Memory B cell (primary cell): ENCODE measurements at places on chromosomes 3 and 15.

DNA sequence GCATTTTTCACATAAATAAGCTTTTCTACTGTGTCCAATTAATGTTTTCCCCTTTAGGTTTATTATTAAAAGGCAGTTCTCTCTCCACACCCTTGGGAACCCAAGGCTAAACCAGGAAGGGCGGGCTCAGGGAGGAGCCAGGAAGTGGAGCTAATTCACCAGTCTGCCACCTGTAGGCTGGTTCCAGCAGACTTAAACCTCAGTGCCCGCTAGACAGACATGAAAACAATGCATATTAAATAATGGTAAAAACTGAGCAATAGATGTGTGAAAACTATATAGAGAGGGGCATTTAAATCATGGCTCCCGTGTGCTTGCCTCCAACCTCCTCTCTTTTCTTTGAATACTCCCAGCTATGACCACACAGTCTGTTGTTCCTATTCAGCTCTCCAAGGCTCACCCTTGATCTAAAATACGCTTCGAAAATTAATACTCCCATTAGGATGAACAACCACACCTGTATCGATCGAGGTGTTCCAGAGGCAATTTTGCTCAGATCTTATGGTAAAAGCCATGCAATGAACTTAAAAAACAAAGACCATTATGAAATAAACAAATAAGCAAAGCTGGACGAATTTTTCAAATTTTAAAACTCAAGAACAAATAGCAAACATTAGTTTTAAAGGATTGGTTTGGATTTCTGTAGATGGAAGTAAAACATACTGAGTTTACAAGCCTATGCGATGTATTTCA, 253.3 kb downstream of the TJP1 start:
- no peak overlapping the region for H3K27ac ChIP-seq
- no peak for DNase-seq
- peak overlapping the region; percentile 50 for H3K4me3 ChIP-seq
- H3K27me3 ChIP-seq: peaks cover 24% of the 10 kb centered on the region
- H3K4me1 ChIP-seq: no peaks in the 10 kb centered on the region

DNA sequence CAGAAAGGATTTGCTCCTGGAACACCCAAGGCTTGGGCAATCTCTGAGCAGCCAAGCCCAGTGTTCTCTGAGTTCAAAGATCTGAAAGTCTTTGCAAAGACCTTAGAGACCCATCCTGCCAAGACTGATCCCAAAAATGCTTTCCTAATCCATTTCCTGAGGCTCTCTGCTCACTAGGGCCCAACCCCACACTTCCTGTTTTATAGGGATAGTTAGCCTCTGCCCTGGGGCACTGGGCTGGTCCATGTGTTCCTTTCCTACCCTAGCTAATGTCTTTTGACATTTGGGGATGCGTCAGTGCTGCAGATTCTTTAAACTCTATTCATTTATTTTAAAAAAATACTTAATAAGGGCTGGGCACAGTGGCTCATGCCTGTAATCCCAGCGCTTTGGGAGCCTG, 372.7 kb downstream of the ROBO2 start:
- H3K27ac ChIP-seq: no peak overlapping the region
- no peak for DNase-seq
- H3K27me3 ChIP-seq: no peaks in the 10 kb centered on the region
- H3K4me1 ChIP-seq: no peaks in the 10 kb centered on the region
- H3K36me3 ChIP-seq: no peaks in the 10 kb centered on the region
- no peak overlapping the region for H3K4me3 ChIP-seq

DNA sequence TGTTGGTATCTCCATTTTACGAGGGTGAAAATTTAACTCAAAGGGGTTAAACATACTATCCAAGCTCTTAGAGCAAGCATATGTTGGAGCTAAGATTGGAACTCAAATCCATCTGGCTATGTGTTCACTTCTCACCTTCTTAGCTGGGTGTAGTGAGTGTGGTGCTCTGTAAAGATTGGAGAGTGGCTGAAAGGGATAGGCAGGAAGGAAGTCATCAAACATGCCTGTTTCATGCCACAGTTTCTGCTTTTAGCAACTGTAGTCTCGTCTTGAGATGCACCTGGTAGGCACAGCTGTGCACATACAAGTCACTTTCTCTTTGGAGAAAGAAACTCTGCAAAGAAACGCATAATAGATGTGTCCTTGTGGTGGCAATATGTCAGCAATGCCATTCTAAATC, 189.1 kb upstream of the MDFIC2 start:
- peaks cover 2% of the 10 kb centered on the region for H3K27me3 ChIP-seq
- no peak for DNase-seq
- no peaks in the 10 kb centered on the region for H3K4me1 ChIP-seq
- H3K27ac ChIP-seq: no peak overlapping the region
- no peak overlapping the region for H3K4me3 ChIP-seq

DNA sequence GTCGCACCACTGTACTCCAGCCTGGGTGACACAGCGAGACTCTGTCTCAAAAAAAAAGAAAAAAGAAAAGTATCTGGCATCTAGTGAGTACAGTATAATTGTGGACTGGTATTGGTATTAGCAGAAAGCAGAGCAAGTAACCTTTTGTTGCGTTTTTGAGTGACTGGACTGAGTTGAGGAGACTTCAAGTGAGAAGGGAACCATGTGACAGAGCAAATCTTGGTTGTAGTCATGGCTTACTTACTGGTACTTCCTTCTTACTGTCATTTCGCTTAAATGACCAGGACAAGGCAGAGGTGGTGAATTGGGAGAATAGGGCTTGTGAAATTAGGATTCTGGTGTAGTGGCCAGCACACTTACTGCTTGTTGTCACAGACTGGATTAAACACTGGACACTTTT, 20.6 kb downstream of the RTF1 start:
- peaks cover 3% of the 10 kb centered on the region for H3K4me1 ChIP-seq
- peak overlapping the region; percentile 62 for H3K27ac ChIP-seq
- no peaks in the 10 kb centered on the region for H3K27me3 ChIP-seq
- H3K4me3 ChIP-seq: no peak overlapping the region
- H3K36me3 ChIP-seq: peaks cover 12% of the 10 kb centered on the region

DNA sequence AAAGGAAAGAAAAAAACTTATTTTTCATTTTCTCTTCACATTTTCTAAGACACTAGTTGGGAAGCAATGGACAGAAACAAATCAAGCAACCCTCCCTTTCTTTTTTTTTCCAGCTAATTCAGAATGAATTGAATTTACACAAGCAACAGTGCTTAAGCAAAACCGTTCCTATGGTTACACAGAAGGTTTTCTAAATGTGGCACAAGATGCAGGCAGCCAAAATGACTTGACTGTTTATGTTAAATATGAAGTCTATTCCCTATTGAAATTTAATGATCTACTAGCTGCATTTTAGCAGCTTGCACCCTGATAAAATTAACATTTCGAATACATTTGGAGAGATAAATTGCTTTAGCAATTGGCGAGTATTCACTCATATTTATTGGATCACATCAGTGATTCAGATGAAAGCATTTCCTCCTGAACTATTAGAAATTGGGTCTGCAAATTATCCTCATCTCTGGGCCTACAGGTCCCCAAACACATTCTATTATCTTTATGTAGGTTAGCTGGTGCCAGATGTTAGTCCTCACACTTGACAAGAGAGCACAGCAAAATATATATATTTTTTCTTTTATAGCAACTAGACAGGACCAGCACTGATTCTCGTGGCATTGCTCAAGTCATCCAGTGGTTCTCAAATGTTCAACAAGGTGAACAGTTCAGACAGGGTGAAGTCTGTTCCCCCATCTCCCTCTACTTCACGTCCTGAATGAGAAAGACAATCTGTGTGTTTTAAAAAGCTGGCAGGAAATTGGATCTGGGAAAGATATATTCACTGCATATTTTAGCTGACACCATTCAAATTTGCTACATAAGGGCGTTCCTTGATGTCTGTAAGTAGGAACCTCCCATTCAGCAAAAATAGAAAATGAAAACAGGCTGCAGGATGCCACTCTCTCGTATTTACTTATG, 463.6 kb upstream of the KCNMB2 start:
- no peaks in the 10 kb centered on the region for H3K36me3 ChIP-seq
- H3K27ac ChIP-seq: no peak overlapping the region
- H3K27me3 ChIP-seq: peaks cover 6% of the 10 kb centered on the region
- no peak for DNase-seq

DNA sequence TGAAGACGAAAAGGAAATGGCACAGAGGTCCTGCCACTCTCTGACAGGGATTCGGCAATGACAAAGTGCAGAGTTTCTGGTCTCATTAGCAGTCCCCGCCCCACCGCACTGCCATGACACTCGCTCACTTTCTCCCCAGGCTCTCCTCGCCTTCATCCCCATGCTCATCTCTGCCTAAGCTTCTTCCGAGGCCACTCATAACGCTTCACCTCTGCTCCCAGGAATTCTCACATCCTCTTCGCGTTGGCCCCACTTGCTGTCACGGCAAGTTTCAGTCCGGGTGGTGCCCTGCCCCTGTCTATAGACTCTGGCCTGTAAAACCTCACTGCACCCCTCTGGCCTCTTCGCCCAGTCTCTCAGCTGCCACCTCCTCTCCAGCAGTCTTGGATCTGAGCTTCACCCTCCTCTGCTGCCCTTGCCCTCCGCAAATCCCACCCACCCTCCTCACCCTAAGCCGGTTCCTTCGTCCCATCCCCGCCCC, 654 bp downstream of the RUBCN start:
- peak overlapping the region; percentile 100 for H3K4me3 ChIP-seq
- H3K36me3 ChIP-seq: peaks cover 3% of the 10 kb centered on the region
- H3K27ac ChIP-seq: peak overlapping the region; percentile 98
- peaks cover 27% of the 10 kb centered on the region for H3K4me1 ChIP-seq
- no peaks in the 10 kb centered on the region for H3K27me3 ChIP-seq
